HFF-Myc (cell line): ENCODE measurements at places on chromosomes 5 and 9.

DNA sequence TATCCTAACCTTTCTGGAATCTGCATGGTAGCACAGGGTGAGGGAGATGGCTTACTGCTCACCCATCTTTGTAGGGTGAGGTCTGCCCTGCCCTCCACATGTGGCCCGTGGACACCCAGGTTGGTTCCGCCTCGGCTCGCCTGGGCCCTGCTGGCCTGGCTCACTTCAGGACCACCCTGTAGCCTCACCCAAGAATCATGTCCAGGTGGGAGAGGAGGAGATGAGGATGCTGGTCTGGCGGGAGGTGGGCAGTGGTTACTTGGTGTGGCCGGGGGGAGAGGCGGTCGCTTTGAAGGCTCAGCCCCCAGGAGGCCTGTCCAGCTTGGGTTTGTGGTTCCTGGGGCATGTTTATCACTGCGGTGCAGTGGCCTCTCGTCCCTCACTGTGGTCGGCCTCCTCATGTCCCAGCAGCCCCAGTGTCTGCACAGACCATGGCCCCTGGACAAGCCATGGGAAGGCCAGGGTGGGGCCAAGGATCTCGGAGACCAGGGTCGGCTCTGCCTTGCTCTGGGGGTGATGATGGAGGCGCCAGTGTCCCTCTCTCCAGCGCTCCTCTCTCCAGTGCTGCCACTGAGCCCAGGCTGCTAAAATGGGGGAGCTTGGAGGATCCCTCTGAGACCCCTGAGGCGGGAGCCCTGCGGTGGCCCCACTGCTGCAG lies 4.6 kb downstream of the OBP2B start:
- DNase-seq, result no peak

DNA sequence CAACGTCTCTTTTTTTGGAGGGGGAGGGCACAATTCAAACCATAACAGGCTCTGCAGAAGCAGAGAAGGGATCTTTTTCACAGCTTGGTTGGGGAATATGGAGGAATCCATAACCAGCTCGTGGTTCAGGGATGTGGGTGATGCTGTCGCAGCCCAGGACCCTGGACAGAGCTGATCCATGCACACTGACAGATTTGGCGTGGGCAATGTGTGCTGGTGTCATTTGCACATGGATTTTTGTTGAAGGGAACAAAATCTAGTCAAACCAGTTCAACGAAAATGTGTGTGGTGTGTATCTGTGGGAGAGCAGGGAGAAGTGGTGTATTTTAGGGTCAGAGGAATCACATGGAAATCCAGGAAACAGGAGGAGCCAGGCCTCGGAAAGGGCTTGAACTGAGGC lies 4.2 kb downstream of the DOCK2 start:
- DNase-seq, result no peak

DNA sequence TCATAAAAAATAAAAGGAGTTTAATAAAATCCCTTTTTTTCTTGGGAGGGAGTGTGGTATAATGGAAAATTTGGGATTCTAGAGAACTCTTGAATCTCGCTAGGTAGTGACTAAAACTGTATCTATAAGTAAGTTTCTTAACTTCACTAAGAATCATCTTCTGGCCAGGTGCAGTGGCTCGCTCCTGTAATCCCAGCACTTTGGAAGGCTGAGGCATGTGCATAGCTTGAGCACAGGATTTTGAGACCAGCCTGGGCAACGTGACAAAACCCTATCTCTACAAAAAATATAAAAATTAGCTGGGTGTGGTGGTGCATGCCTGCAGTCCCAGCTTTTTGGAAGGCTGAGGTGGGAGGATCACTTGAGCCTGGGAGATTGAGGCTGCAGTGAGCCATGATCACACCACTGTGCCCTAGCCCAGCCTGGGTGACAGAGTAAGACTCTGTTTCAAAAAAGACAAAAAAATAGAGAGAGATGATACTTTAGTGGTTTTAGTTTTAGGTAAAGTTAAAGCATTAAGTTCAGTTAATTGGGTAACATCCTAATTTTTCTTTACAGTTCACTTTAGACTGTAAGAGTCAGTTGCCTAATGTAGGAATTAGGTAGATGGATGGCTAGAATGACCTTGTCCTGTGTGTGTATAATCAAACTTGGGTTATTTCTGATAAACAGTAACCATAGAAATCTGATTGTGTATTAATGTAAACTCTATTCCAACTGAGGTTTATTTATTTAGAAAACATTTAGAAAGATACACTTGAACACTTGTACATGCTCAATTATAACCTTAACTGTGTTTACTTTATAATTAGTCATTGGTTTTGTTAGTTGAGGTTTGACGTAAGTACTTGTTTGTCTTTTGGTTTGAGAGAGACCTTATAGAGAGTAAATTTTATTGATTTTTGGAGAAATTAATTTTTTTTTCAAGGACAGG lies 17.8 kb downstream of the UNC13B start:
- no peak for DNase-seq

GRCh38 chr5:19988457-19988856 lies 457 bp upstream of the CDH18 start:
- DNase-seq, result no peak

GRCh38 chr5:117812861-117813260 lies 1175.5 kb downstream of the DTWD2 start:
- no peak for DNase-seq

GRCh38 chr9:33164138-33164809 lies 2.9 kb downstream of the B4GALT1 start:
- no peak for DNase-seq

- DNase-seq, result no peak
These were observed 36.8 kb downstream of the ELL2 start for GRCh38 chr5:95924720-95925377.

GRCh38 chr9:88106492-88106891 lies 31.8 kb downstream of the SPATA31C2 start:
- DNase-seq, result no peak

- no peak for DNase-seq
These were observed 132.4 kb downstream of the EFNA5 start for GRCh38 chr5:107538331-107538730.

DNA sequence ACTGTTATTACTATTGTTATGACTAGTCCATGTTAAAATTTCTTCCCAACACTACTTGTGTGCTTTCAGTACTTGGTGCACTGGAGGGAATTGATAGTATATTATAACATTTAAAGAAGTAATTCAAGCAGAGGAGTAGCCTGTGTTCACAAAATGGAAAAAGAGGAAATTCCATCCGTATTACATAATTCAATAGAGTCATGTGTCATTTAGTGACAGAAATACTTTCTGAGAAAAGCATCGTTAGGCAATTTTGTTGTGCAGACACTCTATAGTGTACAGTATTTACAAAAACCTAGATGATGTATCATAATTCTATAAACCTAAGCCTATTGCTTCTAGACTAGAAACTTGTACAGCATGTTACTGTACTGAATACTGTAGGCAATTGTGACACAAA lies 78.3 kb upstream of the PCSK5 start:
- DNase-seq, result no peak

DNA sequence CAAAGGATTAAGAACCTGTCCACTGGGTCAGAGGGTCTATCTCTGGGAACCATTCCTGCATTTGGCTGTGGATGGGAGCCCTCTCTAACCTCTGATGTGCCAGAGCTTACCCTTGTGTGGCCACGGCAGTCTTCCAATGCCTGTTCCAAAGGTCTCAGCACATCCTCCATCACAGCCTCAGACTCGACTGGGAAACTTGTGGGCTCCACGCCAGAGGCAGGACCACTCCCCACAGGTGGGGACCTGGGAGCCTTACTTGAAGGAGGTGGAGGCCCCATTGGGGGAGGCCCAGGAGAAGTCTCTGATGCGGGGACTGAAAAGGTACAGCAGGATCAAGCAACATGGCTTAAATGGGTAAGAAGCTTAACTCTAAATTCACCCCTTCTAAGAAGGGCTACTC lies 4.4 kb downstream of the EIF4EBP3 start:
- no peak for DNase-seq
